ENCODE measurements at places on chromosomes 2 and 18. TPM values are rescaled to one million over a fixed set of nuclear protein-coding genes. Genes with fewer than 3 reads are reported as not detected.

The CCL20 gene
- 18.0 TPM for total RNA-seq

The CABYR gene
- 3.0 TPM for total RNA-seq

DNA sequence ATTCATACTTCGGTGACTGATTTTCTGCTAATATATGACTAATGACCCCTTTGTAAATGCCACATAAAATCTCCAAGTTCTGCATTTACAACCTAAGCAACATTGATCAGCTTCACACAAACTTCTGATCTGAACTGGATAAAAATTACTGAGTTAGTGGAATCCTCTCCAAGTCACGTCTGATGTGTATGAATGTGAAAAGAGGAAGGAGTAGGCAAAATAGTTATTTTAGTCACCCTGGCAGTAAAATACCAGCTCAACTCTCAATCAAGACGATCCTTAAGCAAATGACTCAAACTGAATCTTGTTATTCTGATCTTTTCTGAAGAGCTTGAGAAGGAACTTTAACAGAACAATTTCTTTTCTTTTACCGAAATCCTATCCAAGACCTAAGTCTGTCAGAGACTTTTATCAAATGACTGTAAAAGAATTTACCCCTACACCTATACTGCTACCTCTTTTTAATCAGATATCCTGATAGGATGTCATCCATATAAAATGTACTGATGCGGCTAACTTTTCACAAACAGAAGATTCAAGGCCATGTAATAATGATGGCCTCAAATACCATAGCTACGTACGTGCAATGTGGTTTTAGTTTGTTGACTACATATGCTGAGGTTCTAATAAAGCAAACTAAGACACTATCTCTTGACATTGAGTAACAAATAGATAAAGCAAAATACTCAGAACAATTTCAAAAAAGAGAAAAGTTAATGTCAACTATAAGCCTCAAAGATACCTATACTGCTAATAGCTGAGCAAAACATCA, 23.7 kb downstream of the CUL3 start:
- no peak overlapping the region for H3K27ac ChIP-seq
- no peaks in the 10 kb centered on the region for H3K27me3 ChIP-seq
- no peak for DNase-seq
- peaks cover 13% of the 10 kb centered on the region for H3K4me1 ChIP-seq
- no peaks in the 10 kb centered on the region for H3K36me3 ChIP-seq
- no peak overlapping the region for H3K4me3 ChIP-seq

DNA sequence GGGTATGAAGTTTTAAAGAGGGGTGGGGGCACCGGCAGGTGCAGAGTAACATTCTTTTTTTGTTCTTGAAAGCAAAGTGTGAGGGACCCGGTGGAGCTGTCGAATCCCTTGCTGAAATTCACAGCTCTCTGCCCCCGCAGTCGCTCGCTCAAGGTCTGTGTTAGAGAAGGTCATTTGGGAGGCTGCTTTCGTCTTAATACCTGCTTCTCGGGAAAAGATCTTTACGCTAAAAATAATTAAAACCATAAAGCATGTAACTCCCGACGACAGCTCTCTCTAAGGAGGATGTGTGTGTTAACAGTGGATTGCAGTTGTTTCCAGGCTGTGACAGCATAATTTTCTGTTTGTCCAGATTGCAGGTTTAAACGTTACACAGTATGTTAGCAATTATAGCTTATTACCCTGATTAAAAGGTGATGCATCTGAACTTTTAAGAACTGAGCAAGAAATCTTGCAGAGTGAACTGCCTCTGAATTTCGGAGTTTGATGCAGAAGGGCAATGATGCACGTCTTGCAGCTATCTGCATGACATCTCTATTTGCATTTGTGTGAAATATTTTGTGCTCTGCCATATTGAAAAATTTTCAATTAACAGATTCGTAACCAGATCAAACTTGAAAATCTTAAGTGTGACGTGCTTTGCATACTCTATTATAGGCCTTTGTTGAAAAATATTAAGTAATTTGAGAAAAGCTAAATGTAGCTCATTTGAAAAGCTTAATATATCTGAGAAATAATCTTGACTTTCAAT, 954 bp downstream of the RAPGEF4 start:
- no peaks in the 10 kb centered on the region for H3K4me1 ChIP-seq
- no peaks in the 10 kb centered on the region for H3K36me3 ChIP-seq

The SCN9A gene
- total RNA-seq, result 1.9 TPM

DNA sequence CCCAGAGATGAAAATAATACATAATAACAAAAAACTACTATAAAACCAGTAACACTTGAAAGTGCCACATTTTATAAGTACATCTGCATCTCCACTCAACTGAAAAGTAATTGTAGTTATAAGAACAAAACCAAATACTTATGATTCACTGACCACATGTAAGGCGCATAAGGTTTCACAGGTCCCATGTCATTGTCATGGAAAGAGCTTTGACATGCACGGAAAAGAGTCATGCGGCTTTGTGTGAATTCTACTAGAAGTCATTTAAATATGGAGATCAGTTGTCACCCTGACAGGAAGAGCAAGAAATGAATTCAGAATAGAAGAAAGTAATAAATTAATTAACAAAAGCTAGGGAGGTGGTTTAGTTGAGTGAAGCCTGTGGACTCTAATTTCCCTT, 459.1 kb downstream of the CDH2 start:
- H3K27me3 ChIP-seq, result no peaks in the 10 kb centered on the region
- no peak overlapping the region for H3K4me3 ChIP-seq
- H3K4me1 ChIP-seq, result no peaks in the 10 kb centered on the region
- DNase-seq, result no peak
- H3K27ac ChIP-seq, result no peak overlapping the region

DNA sequence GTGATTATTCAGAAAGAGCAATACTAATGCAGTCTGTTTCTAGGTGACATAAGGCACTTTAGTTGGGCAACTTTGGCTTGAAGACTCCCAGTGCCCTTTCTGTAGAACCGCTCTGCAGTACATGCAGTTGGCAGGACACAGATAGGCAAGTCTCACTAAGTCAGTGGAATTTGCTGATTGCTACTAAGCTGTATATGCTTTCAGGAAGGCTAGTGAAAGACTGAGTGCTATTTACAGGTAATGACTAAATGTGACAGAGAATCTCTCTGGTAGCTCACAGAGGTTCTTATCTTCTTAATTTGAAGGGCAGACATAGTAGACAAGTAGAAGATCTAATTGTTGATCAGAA, 243.0 kb downstream of the WDPCP start:
- no peaks in the 10 kb centered on the region for H3K36me3 ChIP-seq
- H3K27me3 ChIP-seq, result no peaks in the 10 kb centered on the region
- H3K27ac ChIP-seq, result no peak overlapping the region
- no peak for DNase-seq
- no peak overlapping the region for H3K4me3 ChIP-seq
- no peaks in the 10 kb centered on the region for H3K4me1 ChIP-seq

- DNase-seq, result no peak
- no peak overlapping the region for H3K4me3 ChIP-seq
- H3K36me3 ChIP-seq, result no peaks in the 10 kb centered on the region
- H3K27me3 ChIP-seq, result no peaks in the 10 kb centered on the region
Measured at GRCh38 chr18:21918693-21919092, 178.1 kb downstream of the MIB1 start.

DNA sequence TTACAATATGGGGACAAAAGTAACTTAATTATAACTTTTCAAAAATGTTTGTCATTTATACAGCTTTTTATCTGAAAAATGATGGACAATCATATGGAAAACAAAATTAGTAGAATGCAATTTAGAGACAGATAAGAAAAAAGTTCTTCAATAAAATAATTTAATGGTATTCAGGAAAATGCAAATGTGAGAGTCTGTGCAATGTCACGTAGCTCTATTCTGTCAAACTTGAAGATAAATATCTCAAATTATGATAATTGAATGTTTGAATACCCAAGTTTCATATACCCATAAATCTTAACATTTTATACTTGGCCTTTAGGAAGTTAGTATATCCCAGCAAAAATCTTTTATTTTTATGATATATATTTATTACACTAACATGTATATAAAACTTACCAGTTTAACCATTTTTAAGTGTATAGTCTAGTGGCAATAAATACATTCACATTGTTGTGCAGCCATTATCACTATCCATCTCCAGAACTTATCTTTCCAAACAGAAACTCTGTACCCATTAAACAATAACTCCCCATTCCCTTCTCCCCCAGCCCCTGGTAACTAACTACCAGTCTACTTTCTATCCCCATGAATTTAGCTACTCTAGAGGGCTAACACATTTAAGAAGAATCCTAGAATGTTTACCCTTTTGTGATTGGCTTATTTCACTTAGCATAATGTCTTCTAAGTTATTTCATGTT, 311.5 kb downstream of the SOCS6 start:
- H3K27ac ChIP-seq, result no peak overlapping the region
- no peak for DNase-seq
- H3K36me3 ChIP-seq, result no peaks in the 10 kb centered on the region
- H3K4me3 ChIP-seq, result no peak overlapping the region
- H3K27me3 ChIP-seq, result peaks cover 30% of the 10 kb centered on the region

The LYPD6B gene
- total RNA-seq, result 0.37 TPM

The OTOF gene
- total RNA-seq, result not detected

DNA sequence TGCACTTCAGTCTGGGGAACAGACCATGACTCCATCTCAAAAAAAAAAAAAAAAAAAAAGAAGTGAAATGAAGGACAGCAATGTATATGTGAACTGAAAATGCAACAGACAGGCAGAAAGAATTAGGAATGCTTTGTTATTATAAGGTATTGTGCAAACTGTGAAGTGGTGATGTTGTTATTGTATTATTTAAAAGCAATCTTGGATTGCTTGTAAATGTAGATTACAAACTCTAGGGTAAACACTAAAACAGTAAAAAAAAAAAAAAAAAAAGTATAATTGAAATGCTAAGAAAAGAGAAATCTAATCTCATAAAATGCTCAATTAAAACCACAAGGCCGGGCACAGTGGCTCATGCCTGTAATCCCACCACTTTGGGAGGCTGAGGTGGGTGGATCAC, 25.3 kb downstream of the DYM start:
- H3K4me1 ChIP-seq, result no peaks in the 10 kb centered on the region
- DNase-seq, result no peak
- H3K36me3 ChIP-seq, result no peaks in the 10 kb centered on the region
- H3K27ac ChIP-seq, result no peak overlapping the region
- no peaks in the 10 kb centered on the region for H3K27me3 ChIP-seq

DNA sequence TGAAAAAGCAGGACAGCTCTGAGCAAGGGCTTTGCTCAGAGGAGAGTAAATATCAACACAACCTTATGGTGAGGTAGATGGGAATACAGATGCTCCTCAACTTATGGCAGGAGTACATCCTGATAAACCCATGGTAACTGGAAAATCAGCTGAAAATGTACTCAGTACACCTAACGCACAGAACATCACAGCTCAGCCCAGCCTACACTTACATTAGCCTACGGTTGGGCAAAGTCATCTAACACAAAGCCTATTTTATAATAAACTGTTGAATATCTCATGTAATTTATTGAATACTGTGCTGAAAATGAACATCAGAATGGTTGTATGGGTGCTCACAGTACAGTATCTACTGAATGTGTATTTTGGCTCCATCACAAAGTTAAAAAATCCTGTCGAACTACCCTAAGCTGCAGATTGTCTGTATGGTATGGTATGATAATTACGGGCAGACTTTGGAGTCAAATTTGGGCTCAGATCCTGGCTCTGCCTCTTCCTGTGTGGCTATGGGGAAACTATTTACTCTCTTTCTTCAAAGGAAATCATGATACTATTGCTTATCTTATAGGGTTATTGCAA, 120.3 kb upstream of the LYPD1 start:
- H3K4me3 ChIP-seq, result no peak overlapping the region
- no peaks in the 10 kb centered on the region for H3K4me1 ChIP-seq
- H3K27me3 ChIP-seq, result no peaks in the 10 kb centered on the region
- H3K36me3 ChIP-seq, result no peaks in the 10 kb centered on the region
- H3K27ac ChIP-seq, result no peak overlapping the region

DNA sequence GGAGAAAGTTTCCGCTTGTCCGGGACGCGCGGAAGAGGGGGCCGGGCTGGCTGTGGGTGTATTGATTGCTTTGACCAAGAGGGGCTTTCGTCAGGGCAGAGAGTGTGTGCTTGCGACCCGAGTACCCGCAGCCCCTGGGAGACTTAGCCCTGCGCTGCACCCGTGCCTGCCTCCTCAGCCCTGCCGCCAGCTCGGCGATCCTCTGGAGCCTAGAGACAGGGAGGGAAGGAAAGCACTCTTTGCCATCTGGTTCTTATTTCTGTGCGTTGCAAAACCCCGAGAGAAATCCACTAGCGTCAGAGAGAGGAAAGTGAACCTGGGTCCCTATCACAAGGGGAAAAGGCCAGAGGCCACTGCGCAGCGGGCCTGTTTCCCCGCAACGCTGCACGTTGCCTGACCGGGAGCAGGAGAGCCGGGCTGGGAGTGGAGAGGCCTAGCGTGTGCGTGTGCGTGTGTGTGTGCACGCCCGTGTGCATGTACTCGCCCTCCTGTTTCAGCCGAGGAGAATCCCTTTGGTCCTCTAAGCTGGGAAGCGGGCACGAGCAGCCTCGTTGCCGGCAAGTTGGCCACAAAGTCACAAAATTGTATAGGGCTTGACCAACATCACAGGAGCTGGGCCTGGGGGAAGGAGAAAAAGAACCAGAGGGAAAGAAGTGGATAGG, 1.7 kb downstream of the SIX3 start:
- H3K4me1 ChIP-seq, result peaks cover 8% of the 10 kb centered on the region
- H3K4me3 ChIP-seq, result no peak overlapping the region
- H3K27me3 ChIP-seq, result peaks cover 34% of the 10 kb centered on the region
- no peaks in the 10 kb centered on the region for H3K36me3 ChIP-seq
- H3K27ac ChIP-seq, result no peak overlapping the region
- no peak for DNase-seq

- no peaks in the 10 kb centered on the region for H3K4me1 ChIP-seq
- H3K27me3 ChIP-seq, result no peaks in the 10 kb centered on the region
- H3K27ac ChIP-seq, result no peak overlapping the region
- no peak overlapping the region for H3K4me3 ChIP-seq
Measured at GRCh38 chr18:55529581-55529980, 58.4 kb downstream of the TCF4 start.

DNA sequence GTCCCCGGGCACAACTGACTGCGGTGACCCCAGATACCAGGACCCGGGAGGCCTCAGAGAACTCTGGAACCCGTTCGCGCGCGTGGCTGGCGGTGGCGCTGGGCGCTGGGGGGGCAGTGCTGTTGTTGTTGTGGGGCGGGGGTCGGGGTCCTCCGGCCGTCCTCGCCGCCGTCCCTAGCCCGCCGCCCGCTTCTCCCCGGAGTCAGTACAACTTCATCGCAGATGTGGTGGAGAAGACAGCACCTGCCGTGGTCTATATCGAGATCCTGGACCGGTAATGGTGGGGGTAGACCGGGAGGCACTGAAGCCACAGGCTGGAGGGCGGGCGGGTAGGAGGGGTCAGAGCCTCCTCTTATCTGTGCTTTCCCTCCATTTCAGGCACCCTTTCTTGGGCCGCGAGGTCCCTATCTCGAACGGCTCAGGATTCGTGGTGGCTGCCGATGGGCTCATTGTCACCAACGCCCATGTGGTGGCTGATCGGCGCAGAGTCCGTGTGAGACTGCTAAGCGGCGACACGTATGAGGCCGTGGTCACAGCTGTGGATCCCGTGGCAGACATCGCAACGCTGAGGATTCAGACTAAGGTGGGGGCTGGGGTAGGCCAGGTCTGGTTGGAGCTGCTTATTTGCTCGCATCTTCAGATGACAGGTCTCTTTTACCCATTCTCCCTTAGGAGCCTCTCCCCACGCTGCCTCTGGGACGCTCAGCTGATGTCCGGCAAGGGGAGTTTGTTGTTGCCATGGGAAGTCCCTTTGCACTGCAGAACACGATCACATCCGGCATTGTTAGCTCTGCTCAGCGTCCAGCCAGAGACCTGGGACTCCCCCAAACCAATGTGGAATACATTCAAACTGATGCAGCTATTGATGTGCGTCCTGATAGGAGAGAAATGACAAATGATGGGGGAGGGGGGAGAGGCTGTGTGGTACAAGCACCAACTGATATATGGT, 780 bp downstream of the HTRA2 start:
- peak overlapping the region; percentile 91 for H3K27ac ChIP-seq
- H3K27me3 ChIP-seq, result no peaks in the 10 kb centered on the region
- H3K36me3 ChIP-seq, result peaks cover 26% of the 10 kb centered on the region
- H3K4me1 ChIP-seq, result peaks cover 38% of the 10 kb centered on the region
- H3K4me3 ChIP-seq, result peak overlapping the region; percentile 94
- peak; percentile 22 for DNase-seq

The G6PC2 gene
- total RNA-seq, result not detected

The GAD1 gene
- total RNA-seq, result 2.5 TPM

Data from MCF 10A (cell line).